ENCODE measurements at places on chromosomes 11 and 22. TPM values are rescaled to one million over a fixed set of nuclear protein-coding genes. Genes with fewer than 3 reads are reported as not detected.

GRCh38 chr11:124670732-124671131 is 2.8 kb downstream of the SIAE start:
- DNase-seq: no peak

- DNase-seq: no peak
Observed at GRCh38 chr11:96265220-96265737, 77.7 kb downstream of the MAML2 start.

GRCh38 chr11:79110796-79111195 is 330.0 kb downstream of the TENM4 start:
- no peak for DNase-seq

GRCh38 chr11:29310725-29311342 is 706.0 kb downstream of the KCNA4 start:
- no peak for DNase-seq

DNA sequence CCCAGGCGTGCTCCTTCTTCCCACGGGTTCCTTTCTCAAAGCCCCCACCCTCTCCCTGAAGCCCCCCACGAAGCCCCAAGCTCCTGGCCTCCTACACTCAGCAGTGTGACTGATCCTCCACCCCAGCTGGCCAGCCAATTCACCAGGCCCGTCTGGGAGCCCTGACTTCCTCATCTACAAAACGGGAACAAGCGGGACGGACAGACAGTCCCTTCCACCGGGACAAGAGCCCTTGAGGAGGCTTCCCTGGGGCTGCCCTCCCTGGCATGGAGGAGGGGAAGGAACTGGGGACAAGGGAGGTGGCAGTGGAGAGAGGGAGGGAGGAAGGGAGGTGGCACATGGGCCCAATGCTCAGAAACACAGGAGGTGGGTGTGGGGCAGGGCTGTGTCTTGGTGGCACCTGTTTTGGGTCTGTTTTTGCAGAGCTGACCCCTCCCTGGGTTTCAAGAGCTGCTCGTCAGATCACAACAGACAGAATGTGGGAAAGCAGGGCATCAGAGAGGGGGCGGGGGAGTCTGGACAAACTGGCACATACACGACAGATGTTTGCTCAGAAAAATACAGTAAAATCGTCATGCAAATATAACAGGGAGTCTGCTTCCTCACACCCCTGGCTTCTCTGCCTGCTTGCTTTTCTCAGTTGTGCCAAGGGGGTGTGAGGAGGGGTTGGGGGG is 56.8 kb downstream of the ELFN2 start:
- DNase-seq: peak; percentile 60

GRCh38 chr11:108608548-108608947 is 15.0 kb upstream of the EXPH5 start:
- no peak for DNase-seq

GRCh38 chr22:29998627-29999384 is 81.5 kb upstream of the HORMAD2 start:
- DNase-seq: no peak

DNA sequence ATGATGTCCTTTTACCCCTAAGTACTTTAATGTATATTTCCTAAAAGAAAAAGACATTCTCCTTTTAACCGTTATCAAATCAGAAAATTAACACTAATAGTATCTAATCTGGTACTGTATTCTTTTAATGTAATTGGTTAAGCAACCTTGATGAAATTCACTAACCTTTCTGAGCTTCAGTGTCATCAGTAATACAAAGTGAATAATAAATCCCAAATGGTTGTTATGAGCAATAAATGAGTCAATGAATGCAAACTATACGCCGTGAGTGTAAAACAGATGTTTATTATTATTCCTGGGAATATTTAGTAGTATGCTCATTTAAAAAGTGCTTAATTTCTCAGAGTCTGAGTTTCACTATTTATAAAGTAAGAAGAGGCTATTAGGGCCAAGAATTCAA is 21.5 kb downstream of the UEVLD start:
- DNase-seq: no peak

GRCh38 chr11:79045800-79046304 is 395.0 kb downstream of the TENM4 start:
- no peak for DNase-seq

DNA sequence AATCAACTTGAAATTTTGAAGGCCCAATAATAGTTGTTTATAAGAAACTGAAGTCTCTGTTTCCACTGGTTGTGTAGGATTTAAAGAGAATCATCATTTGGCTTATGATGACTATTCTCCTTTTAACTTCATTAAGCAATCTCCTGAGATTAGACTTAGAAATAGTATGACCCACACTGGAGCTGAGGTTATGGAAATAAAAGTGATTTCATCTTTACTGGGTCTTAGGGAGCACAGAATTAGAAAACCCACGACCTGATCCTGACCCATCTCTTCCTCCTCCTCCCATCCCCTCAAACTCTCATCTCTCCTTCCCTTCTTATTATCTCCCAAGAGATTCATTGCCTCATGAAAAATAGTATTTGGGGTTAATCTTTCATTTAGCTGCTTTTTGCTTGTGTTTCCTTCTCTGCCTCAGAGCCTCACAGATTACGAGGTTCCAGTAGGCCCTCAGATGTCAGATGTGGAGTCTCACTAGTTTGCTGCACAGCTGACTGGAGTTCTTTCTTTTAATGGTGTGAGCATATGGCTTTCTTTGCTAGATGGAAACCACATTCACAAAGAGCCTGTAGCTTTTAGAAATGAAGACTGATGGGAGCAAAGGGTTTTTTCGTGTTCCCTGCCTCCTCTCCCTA is 85.0 kb downstream of the ALX4 start:
- DNase-seq: no peak

- no peak for DNase-seq
Observed at GRCh38 chr11:727281-727701, 20.0 kb upstream of the TALDO1 start.

- DNase-seq: no peak
Observed at GRCh38 chr11:132604431-132604830, 927.9 kb downstream of the OPCML start.

- DNase-seq: no peak
Observed at GRCh38 chr11:114478001-114478410, 38.7 kb downstream of the REXO2 start.

- DNase-seq: no peak
Observed at GRCh38 chr11:94722735-94723134, 45.4 kb upstream of the AMOTL1 start.

- no peak for DNase-seq
Observed at GRCh38 chr11:119251114-119251513, 45.0 kb downstream of the CBL start.

GRCh38 chr11:102575012-102575411 is 44.5 kb upstream of the MMP7 start:
- no peak for DNase-seq

GRCh38 chr11:129911298-129911697 is 15.9 kb upstream of the NFRKB start:
- DNase-seq: no peak

GRCh38 chr11:59423835-59424234 is 2.4 kb downstream of the OR5A2 start:
- no peak for DNase-seq

GRCh38 chr22:19665784-19666672 is 48.3 kb upstream of the SEPTIN5 start:
- DNase-seq: no peak

GRCh38 chr11:10158461-10158860 is 135.6 kb downstream of the SBF2 start:
- no peak for DNase-seq

SEC14L6 gene
- 0.11 TPM for total RNA-seq

SERHL2 gene
- 3.9 TPM for total RNA-seq

MRGPRF gene
- total RNA-seq: 17.6 TPM

COA4 gene
- 102 TPM for total RNA-seq

IL10RA gene
- 11.4 TPM for total RNA-seq

CECR2 gene
- total RNA-seq: 4.8 TPM

CDC45 gene
- not detected for total RNA-seq

CRYAB gene
- total RNA-seq: 3,608 TPM

MOGAT2 gene
- not detected for total RNA-seq

Measured in right atrium auricular region (tissue), 2 donors.